COLO829 (cell line): ENCODE measurements at places on chromosomes 4 and X.
A peak's percentile ranks its signal among the peaks of the same experiment; 100 is the strongest.

GRCh38 chr4:38782452-38783108 is at the start of gene TLR10:
TLR10 (minus strand) TSS chr4:38782990; CDS start chr4:38775590, 7,400 bp downstream.
- no peak for DNase-seq

GRCh38 chr4:144709793-144710525 is 64.0 kb downstream of the HHIP start:
- DNase-seq: peak; percentile 58

GRCh38 chr4:155667222-155667567 is 547 bp downstream of the GUCY1A1 start:
- DNase-seq: no peak

- DNase-seq: no peak
Observed at GRCh38 chr4:76681996-76682395, 215.9 kb downstream of the SOWAHB start.

DNA sequence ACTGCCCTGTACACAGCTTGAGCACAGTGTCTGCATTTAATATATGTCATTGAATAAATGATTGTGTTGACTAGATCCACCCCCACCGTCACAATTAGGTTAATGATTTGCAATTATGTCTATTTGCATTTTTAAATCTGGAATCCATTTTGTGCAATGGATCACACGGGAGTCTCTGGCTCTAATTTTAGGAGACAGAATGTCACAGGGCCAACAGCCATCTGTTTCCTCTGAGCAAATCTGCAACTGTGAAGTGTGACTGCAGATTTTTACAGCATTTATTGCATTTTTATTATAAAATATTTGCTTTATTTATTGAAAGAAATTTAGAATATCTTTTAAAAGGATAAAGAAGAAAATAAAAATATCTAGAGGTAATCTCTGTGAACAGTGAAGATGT is 316.8 kb downstream of the HS3ST1 start:
- no peak for DNase-seq
